ENCODE measurements at places on chromosomes 1 and 21.

DNA sequence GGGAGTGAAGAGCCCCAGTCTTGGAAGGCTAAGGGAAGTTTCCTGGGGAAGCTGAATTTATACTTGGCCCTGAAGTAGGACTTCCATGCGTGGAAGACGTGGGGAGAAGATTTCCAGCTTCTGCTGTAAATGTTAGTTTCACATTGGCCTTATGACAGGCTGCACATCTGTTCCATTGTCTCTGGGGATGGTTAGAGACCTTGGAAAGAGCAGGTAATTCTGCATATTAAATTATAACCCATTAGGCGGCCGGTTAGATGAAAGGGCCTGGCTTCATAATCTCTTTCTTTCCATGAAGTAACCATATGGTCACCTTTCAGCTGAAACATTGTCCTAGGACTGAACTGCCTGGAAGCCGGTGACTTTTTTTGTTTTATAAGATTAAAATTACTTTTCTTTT lies 37.5 kb downstream of the DPT start:
- DNase-seq = no peak

- DNase-seq = no peak
These were observed 9.2 kb upstream of the GRHL3 start for GRCh38 chr1:24309762-24310485.

DNA sequence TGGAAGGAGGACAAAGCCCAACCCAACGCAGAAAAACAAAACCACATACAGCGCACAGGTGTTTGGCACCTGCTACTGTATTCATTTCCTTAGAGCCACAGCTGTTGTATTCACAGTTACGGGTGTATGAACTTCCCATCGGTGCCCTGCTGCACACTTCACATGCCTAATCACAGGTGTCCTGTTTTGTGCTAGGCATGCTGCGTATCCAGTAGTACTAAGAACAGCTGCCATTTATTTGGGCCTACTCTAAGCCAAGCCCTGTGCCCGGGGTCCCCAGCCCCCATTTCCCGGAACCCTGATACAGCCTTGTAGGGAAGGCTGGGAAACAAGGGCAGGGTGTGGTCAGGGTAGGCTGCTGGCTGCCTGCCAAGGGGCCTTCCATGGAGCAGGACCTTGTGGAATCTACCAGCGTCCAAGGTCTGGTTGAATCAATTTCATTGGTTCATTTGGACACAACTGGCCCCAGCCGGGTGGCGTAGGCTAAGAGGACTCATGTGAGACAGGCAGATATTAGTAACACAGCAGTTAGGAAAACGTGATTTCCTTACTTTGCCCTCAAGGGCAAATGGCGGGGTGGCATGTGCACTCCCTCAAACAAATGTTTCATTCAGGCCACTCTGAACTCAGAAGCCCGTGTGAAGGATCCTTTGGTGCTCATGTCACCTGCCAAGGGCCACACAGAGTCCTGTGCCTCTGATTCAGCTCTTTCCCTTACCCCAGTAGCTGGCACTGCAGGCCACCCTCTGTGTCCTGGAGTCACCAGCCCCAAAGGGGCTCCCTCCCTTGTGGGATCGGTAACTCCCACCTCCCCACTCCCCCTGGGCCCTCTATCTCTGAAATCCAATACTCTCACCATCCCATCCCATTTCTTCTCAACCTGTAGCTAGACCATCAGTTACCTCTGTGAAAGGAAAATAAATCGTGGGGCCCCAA lies 986 bp upstream of the RNF186 start:
- DNase-seq = no peak

GRCh38 chr21:16377857-16378256 lies 648.1 kb downstream of the USP25 start:
- DNase-seq = no peak

DNA sequence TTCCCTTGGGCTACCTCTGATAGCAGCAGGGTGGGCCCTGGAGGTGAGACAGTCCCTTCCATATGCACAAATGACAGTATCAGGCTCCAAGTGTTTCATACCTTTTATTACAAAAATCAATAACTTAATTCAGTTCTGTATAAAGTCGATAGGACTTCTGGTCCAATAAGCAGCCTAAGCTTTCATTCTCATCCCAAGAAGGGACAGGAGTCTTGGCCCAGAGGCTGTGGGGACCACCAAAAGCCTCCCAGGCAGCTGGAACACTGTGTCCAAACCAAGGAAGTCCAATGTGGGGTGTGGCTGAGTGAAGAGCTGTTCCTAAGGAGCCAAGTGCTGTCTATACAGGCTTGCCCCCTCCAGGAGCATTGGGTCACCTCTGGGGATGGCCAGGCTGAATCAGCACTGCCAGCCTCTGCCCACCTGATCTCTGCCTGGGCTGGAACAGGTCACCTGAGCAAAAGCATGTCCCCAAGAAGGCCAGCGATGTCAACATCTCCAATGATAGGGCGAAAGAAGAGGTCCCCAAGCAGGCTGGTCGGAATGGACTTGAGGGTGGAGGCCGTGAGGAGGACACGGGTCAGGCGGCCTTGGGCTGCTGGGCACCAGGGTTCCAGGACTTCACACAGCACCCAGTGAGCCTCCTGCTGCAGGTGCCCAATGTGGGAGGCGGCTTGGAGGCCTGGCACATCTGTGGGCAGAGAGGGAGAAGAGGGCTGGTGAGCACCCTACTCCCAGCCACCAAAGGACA lies 2.2 kb downstream of the NR0B2 start:
- no peak for DNase-seq

GRCh38 chr1:39205102-39205780 lies 746 bp downstream of the MACF1 start:
- DNase-seq = no peak

- DNase-seq = no peak
These were observed 11.5 kb upstream of the LINGO4 start for GRCh38 chr1:151816548-151817352.

DNA sequence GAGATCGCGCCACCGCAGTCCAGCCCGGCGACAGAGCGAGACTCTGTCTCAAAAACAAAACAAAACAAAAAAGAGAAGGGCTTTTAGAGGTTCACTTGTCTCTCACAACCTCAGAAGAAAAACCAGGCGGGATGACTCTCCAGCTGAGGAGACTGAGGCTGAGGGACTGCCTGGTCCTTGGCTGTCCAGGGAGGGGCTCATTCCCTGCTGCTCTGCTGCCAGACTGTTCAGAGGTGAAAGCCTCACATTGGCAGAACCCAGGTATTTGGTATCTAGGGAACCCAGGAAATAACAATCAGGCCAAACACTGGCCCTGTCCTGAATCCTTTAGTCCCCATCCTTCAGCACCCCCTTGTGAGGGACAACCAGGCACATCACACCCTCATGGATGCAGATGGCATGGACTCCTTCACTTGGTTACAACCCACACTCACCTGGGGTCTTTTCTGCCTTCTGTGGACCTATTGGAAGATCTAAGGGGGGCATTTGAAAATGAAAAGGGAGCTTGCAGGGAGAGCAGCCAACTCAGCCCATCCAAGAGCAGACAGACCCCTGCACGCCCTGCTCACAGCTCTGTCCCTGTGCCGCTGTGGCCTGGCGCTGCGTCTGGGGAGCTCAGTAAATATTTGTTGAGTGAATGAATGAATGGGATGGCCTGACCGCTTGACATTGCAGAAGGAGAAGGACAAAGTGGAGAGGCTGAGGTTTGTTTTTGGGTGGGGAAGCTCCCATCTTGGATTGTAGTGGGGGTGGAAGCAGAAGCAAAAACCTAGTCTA lies 33.4 kb downstream of the CD247 start:
- no peak for DNase-seq

GRCh38 chr1:243287652-243288051 lies 31.8 kb downstream of the SDCCAG8 start:
- DNase-seq = no peak

GRCh38 chr1:9400425-9401079 lies 107.9 kb downstream of the SPSB1 start:
- no peak for DNase-seq

GRCh38 chr1:86487811-86488141 lies 19.0 kb downstream of the CLCA1 start:
- DNase-seq = no peak

DNA sequence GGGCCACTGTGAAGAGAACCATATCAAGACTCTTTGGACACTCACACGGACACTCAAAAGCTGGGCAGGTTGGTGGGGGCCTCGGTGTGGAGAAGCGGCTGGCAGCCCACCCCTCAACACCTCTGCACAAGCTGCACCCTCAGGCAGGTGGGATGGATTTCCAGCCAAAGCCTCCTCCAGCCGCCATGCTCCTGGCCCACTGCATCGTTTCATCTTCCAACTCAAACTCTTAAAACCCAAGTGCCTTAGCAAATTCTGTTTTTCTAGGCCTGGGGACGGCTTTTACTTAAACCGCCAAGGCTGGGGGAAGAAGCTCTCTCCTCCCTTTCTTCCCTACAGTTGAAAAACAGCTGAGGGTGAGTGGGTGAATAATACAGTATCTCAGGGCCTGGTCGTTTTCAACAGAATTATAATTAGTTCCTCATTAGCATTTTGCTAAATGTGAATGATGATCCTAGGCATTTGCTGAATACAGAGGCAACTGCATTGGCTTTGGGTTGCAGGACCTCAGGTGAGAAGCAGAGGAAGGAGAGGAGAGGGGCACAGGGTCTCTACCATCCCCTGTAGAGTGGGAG lies 36.3 kb upstream of the TDRD10 start:
- DNase-seq = no peak

DNA sequence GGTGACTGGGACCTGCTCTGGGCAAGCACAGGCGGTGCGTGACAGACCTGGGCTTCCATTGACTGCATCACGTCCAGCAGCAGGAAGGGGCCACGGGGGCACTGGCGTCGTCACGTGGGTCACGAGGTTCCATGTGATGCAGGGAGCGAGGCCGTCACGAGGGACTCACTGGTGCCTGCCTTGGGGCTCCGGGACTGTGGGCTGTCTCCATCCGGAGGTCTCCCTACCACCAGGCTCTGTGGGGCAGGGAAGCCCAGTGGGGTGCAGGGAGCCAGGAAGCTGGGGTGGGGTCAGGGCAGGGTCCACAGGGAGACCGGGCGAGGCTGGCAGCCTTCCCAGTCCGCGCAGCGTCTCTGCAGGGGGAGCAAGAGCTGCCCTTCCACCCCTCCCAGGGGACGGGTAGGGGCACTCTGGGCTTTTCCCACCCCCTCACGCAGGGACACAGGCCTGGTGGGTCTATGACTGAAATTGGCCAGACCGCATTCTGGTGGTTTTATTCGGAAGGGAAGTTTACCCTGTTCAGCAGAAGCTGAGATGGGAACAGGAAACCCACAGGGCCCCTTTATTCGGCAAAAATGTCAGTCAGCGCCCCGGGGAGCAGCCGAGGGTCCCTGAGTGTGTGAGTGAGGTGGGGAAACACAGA lies 416 bp upstream of the TNFRSF14 start:
- DNase-seq = no peak

DNA sequence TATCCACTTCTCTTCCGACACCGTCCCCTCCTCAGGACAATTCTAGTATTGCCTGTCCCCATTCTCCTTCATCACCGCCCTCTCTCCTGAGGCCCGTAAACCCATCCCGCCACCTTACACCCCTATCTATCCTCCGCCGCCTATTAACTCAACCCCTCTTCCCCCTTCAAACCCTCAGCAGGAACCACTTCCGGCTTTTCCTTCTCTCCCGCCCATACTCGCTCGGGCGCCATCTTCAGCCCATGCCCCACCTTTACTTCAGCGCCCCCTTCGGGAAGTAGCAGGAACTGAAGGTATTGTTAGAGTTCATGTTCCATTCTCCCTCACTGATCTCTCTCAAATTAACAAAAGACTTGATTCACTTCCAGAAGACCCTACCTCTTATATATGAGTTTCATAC lies 31.6 kb downstream of the VN1R5 start:
- no peak for DNase-seq

GRCh38 chr1:216521477-216521876 lies 98.2 kb upstream of the USH2A start:
- no peak for DNase-seq

DNA sequence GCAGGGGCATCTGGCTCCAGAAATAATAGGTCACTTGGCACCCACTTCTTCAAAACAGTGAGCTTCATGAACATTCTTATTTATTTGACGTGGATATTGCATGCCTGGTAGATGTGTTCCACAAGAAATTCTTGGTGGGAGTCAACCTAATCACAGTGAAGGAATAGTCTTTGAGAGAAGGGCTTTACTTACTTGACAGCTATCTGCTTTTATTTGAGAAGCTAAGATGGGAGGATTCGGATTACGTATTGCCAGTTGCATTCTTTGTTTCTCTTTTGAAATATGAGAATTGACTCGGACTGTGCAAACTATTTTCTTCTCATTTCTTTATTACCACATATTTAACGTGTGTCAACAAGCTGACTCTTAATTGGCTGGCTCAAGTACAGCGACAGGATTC lies 117.2 kb downstream of the FASLG start:
- no peak for DNase-seq

- no peak for DNase-seq
These were observed 2.6 kb downstream of the HFM1 start for GRCh38 chr1:91402023-91402422.

DNA sequence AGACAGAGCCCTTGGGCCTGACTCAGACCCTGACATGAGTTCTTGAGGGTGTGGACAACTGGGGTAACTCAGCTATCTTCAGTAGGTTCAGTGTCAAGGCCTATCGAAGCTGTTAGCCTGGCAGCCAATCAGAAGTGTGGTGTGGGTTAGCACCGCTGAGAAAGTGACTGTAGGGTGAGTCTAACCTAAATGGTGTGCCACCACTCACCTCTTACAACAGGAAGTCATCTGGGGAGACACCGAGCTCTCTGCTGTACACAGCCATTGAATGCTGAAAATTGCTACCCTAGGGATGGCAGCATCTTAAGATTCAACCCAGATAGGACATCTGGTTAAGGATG lies 44.6 kb downstream of the RASSF5 start:
- DNase-seq = no peak

GRCh38 chr1:237868817-237869600 lies 21.7 kb downstream of the ZP4 start:
- no peak for DNase-seq

GRCh38 chr1:207890136-207890738 lies 20.7 kb downstream of the CD34 start:
- DNase-seq = no peak

GRCh38 chr1:63621698-63622097 lies 28.5 kb downstream of the PGM1 start:
- no peak for DNase-seq

DNA sequence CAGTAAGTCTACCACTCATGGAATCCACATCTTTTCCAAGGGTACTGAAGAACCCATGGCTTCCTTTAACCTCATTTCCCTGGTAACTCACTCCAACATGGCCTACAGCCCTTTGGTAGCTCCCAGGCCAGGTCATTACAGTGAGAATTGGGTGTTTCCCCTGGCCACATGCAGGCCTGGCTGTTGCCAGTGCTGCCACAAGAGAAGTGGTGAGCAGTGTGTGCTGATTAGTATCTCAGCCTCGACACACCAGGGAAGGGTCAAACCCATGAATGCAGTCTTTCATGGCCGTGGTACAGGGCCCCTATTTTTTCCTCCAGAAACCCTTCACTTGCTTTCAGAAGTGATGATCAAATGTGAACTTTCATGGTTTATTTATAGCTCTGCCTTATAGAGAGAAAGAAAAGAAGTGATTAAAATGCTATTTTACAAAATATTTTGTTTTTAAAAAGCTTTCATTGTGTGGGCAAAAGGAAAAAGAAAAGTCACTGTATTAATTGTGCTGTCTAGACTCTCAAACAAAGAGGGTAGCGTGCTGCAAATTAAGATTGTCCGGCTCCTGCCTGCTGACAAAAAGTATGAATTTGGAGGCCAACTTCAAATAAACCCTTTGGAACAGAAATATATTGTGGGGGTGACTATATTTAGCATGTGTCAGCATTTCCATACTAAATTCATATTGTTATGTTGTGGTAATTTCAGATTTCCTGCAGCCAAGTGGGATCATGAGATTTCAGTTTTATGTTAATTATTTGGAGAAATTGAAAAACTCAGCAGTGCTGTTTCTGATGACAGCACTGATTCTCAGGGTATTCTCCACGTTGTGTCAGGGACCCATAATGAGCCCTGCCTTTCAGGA lies 62.0 kb upstream of the HOOK1 start:
- no peak for DNase-seq

- no peak for DNase-seq
These were observed 32.9 kb downstream of the IVNS1ABP start for GRCh38 chr1:185284116-185284515.

All from iPS DF 19.7 (cell line).